Activated T-cell treated with anti-CD3 and anti-CD28 coated beads, Interleukin-2, amount 50 U/mL, for 48 hours (primary cell): ENCODE measurements at places on chromosomes 6 and 20.

DNA sequence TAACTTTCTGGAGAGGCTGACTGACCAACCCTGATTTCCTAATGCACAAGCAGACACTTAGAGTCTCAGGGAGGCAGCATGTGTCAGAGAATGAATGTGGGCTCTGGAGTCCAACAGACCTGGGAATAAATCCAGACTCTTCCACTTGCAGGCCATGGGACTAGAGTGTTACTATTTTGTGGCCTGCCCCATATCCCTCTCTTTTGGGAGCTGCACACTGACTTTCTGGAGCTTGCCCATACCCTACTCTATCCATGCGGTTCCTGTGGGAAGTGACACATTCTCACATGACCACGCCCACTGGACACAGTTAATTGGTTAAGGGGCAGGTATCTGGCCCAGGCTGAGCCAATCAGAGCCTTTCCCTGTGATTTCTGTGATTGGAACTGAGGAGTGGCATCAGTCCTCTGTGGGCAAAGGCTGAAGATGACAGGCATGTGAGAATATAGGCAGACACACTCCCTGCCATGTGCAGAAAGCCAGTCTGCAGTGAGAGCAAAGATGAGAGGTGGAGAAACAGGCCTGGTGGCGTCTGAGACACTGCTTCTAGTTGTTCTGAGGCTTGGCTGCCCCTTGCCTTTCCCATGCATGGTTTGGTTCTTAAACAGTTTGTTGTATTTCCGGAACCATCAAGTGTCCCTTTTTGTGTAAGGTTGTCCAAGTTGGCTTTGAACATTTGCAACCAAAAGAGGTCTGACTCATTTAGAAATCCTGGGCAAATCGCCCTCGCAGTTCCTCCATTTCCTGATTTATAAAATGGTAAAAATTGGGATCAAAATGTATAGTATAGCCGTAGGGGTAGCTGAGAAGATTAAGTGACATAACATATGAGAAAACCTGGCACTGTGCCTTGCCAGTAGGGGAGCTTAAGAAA lies 125.6 kb downstream of the CDC5L start:
- no peak for DNase-seq

DNA sequence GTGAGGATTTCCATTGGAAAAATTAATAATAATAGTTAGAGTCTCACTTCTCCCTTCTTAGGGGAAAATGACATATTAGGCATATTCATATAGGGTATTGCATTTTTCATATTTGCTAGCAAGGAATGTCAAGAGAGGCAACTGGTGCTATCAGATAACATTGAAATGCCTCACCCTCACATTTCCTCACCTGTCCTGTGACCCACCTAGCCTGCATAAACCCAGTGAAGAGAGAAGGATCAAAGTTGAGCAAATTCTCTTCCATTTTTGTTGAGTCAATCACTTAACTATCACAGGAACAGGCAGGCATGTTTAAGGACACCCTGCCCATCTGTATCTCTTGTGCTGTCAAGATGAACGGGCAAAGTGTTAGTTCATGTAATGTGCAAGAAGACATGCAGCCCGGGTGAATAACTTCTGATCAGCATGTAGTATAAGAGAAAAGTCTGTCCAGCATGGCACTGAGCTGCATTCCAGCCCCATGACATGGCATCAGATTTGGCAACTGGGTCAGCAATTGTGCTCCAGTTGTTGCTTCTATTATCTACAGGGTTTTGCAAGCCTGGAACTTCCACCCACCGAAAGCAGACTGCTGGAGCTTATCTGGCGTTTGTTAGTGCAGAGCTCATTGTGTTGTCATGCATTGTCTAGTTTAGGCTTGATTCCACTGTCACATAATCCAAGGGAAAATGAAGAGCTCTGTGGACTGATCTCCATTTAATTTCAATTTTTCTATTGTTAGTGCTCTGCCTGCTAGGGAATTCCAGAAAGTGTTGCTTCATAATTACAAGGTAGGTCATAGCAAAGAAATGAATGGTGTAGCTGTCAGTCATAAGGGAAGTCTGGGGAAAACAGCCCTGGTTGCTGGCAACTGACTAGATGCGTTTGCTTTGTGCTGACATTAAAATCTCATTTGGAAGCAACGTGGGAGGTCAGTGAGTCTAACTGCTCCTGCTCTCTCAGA lies 138.4 kb upstream of the TNFAIP3 start:
- DNase-seq = no peak

GRCh38 chr6:3176562-3177355 lies 19.4 kb upstream of the TUBB2A start:
- DNase-seq = peak; percentile 60

GRCh38 chr20:37228082-37228481 lies 33.5 kb downstream of the GHRH start:
- DNase-seq = no peak

GRCh38 chr6:90356012-90356421 lies 59.4 kb upstream of the BACH2 start:
- no peak for DNase-seq

DNA sequence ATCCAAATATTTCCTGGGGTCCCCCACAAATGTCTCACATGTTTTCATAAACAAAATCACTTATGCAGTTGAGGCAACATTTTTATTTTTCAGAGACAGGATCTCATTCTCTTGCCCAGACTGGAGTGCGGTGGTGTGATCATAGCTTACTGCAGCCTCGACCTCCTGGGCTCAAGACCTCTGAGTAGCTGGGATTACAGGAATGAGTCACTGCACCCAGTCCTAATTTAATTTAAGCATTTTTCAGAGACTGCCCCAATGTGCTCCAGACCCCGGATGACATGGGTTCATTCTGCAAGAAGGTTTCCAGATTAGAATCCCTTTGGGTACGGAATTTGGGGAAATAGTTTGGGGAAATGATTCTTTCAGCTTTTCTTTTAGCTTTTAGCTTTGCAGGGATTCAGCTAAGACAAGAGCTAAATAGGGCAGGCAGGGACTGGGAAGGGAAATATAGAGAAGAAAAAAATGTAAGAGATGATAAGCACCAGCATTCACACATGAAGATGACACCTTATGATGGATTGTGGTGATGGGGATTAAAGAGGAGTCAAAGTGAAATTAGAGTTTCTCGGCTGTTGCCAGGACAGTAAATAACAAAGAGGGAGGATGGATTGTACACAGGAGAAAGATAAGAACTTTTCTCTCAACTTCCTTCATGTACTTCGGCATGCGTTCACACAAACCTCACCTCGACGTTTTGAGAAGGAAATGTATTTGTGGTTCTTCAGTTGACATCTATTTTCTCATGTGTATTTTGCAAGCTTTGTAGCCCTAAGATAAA lies 169.4 kb upstream of the TAB2 start:
- no peak for DNase-seq

DNA sequence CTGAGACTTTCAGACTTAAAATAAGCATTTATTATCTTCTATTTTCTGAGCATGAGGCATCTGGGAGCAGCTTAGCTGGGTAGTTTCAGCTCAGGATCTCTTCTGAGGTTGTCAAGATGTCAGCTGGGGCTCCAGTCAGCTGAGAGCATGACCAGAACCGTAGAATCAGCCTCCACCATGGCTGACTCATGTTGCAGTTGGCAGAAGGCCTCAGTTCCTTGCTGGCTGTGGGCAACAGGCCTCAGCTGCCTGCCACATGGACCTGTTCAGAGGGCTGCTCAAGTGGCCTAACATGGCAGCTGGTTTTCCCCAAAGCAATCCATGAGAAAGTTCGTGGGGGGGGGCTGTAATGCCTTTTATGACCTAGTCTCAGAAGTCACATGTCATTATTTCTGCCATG lies 142.3 kb downstream of the LY86 start:
- no peak for DNase-seq

GRCh38 chr6:122702841-122703240 lies 76.7 kb upstream of the FABP7 start:
- DNase-seq = no peak

DNA sequence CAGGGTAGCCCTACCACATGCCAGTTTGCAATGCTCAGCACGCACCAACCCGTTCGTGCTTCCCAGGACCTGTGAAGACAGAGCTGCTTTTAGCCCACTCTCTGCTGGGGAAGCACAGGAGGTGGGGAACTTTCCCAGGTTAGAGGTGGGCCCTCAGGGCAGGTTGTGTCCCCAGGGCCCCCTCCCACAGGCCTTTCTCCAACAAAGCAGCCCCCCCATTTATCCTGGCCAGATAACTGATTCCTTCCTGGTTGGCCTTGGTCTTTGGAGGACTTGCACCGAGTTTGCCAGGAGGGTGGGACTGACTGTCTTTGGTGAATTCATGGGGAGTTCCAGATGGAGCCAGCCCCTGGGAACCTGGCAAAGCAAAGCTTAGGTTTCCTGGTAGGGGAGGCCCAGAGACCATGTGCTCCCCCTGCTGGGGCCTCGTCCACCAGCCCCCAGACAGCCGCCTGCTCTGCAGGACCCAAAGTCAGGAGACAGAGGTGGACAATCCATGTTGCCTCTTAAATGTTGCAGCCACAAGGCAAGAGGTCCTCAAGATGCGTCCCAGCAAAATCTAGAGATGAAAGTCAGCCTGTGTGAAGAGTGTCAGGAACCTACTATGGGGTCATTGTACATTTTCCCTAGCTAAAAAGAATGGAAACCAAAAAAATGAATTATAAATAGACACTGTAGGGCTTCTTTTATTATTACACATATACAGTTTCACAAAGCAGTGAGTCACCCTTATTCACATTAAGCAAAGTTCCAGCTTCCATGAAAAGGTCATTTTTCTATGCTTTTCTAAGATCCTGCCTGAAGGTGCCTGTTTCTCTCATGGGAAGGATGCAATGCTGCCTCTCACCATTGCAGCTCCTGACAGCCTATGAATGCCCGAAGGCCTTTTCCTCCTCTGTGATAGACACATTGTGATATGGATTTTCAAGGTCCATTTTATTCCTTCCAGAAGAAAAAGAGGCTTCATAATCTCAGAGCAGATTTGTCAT lies 497.8 kb downstream of the PREX1 start:
- no peak for DNase-seq

DNA sequence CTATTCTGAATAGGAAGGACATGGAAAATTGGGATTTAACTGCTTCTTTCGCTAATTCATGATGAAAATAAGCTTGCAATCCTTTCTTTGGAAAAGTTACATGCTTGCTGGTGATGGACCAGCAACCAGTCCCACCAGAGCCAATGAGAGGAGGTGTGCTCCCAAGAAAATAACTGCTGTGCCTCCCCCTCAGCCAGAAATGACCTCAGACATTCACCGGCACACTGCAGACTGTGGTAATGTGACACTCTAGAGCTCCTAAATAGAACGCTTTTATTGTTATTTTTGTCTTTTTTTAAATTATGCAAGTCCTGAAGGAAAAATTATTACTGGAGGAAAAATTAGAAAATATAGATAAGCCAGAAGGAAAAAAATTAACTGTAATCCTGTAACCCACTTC lies 2.6 kb downstream of the PYGB start:
- no peak for DNase-seq

GRCh38 chr6:44177691-44178423 lies 19.2 kb downstream of the CAPN11 start:
- DNase-seq = no peak

- DNase-seq = no peak
Measured at GRCh38 chr6:64672131-64672530, 1034.9 kb downstream of the EYS start.

DNA sequence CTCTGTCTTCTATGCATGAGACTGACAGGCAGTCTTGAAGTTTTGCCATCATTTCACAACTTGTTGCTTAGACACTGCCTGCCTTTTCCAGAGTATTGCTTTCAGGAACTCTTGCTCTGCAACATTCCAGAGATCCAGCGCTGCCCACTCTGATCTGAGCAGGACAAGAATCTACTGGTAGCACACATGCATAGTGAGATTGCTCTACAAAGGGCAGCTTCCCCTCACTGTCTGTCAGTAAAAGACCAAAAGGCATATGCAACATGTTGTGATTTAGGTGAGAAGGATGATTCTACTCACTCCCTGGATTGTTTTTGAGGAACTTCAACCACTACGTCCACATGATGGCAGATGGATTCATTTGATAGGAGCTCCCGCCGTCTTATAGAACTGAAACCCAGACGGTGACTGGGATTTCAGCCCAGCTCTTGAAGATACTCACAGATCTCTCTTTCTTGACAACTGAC lies 259.1 kb downstream of the ARID1B start:
- no peak for DNase-seq

GRCh38 chr20:46361381-46361780 lies 45.0 kb downstream of the ELMO2 start:
- DNase-seq = no peak

- no peak for DNase-seq
Measured at GRCh38 chr6:121688974-121689373, 253.5 kb downstream of the GJA1 start.

GRCh38 chr6:75864446-75864845 lies 115.4 kb downstream of the MYO6 start:
- no peak for DNase-seq

- DNase-seq = no peak
Measured at GRCh38 chr6:33217246-33217645, 8.9 kb downstream of the RING1 start.

- DNase-seq = no peak
Measured at GRCh38 chr6:122712448-122713137, 66.9 kb upstream of the FABP7 start.

DNA sequence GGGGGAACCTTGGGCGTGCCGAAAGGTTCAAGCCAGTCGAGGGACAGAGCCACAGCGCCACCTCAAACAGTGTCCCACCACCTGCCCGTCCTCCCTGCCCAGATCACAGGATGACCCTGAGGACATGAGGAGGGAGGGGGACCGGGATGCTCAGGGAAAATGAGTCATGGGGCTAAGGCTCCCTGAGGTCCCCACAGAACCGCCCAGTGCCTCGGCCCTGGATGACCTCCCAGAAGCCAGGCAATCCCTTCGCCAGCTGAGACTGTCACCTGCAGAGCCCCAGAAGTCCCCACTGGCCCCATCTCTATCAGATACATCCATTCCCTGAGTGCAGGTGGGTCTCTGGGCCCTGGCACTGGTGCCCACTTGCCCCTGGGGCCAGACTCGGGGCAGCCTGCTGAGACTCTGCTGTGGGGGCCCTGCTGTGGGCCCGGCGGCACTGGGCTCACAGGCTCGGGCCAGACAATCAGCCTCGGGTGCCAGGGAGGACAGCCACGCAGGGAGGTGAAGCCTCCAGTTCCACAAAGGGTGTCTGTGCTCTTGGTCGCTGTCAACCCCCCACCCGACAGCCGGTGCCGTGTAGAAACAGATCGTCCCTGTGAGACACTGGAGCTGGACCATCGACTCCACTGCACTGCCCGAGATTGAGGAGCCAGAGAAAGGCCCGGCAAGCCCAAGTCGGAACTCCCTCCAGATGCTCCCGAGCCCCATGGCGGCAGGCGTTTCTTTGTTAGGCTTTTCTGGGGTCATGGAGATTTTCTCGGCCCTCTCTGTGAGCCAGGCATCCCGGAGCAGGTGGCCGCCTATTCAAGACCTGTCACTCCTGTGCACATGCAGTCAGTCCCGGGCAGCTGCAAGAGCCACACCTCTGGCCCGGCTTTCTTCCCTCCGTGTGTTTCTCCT lies 26.1 kb downstream of the PXDC1 start:
- DNase-seq = no peak

DNA sequence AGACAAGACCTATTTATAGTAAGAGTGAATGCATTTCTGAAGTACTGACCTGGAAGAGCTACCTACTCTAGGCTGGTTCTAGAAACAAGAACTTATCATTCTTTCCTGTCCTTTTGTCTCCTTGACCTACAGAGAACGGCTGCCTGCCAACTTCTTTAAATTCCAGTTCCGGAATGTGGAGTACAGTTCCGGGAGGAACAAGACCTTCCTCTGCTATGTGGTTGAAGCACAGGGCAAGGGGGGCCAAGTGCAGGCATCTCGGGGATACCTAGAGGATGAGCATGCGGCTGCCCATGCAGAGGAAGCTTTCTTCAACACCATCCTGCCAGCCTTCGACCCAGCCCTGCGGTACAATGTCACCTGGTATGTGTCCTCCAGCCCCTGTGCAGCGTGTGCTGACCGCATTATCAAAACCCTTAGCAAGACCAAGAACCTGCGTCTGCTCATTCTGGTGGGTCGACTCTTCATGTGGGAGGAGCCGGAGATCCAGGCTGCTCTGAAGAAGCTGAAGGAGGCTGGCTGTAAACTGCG lies 8.3 kb downstream of the APOBEC2 start:
- DNase-seq = no peak
